ENCODE measurements at places on chromosomes 2 and 18. TPM values are rescaled to one million over a fixed set of nuclear protein-coding genes. Genes with fewer than 3 reads are reported as not detected.

DNA sequence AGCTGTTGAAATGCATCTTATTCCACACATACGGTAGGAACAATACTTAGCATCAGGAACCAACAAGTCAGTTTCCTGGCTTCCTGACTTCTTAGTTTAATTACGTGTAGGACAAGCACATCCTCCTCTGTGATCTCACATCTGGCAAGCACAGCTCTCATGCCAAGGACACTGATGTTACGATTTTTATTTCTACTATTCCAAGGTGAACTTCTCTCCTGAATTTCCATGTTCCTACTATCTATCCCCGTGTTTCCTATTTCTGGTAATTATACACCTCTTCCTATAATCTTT, 374.0 kb downstream of the NCKAP5 start:
- DNase-seq, result no peak

Gene SRD5A2
- not detected for total RNA-seq

GRCh38 chr2:165313509-165313908, 74.3 kb downstream of the SCN2A start:
- no peak for DNase-seq

DNA sequence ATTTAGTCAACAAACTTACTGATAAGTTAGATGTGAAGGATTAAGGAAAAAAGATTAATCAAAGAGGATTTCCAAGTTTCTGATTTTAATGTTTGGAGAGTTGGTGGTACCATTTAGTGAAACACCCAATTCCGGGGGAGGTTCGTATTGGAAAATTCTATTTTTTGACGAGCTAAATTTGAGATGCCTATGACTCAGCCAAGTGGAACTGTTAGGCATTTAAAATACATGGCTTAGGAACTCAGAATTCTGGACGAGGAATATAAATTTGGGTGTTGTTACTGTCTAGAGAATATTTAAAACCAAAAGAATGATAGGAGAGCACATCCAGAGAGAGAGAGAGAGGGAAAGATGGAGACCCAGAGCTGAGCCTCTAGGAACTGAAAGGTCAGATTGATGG, 103.6 kb downstream of the TMX3 start:
- no peak for DNase-seq

- DNase-seq, result no peak
Measured at GRCh38 chr2:98372579-98372978, 26.3 kb downstream of the CNGA3 start.

DNA sequence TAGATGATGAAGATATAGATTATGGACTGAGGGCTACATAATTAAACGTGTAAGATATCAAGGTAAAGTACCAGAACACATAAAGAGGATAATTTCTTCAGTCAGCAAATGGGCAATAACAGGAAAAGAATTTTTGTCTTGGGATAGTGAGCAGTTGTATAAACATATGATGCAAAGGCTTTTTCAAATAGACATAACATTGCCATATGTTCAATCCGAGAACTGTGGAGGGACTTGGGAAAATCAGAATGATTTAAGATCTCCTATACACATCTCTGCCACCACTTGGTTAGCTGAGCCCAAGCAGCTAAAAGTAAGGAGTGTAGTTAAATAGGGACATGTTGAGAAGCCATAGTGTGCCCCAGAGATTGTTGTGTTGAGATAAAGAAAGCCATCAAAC, 287.6 kb upstream of the ZNF521 start:
- no peak for DNase-seq

- no peak for DNase-seq
Measured at GRCh38 chr2:54872780-54873179, 149.3 kb downstream of the EML6 start.

DNA sequence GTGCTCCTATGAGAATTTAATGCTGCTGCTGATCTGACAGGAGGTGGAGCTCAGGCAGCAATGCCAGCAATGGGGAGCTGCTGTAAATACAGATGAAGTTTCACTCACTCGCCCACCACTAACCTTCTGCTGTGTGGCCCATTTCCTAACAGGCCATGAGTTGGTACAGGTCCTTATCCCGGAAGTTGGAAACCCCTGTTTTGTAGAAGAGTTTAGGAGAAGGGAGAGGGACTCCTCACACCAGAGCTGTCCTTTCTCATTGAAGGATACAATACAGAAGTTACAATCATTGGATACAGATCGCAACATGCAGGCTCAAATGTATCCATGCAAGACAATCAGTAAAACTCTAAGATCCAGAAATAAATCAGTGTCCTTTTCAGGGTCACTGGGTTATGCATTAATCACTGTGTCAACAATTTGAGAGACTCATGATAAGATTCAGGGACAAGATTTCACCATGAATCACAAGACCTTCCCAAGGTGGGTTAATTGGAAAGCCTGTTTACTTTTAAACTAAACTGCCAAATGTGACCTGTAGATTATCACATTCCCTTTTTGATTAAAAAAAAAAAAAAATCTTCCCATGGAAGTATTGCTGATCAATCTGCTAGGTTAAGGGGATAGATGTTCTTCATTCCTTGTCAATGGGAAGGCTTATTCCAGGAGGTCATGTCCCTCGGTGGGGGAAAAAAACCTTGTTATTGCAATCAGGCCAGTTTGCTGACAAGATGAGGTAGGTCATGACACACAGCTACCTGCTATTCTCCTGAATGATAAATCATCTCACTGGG, 97.2 kb downstream of the SP100 start:
- DNase-seq, result no peak

Gene SLC16A14
- total RNA-seq, result 62.0 TPM

- DNase-seq, result no peak
Measured at GRCh38 chr2:39989888-39990287, 210.8 kb upstream of the THUMPD2 start.

DNA sequence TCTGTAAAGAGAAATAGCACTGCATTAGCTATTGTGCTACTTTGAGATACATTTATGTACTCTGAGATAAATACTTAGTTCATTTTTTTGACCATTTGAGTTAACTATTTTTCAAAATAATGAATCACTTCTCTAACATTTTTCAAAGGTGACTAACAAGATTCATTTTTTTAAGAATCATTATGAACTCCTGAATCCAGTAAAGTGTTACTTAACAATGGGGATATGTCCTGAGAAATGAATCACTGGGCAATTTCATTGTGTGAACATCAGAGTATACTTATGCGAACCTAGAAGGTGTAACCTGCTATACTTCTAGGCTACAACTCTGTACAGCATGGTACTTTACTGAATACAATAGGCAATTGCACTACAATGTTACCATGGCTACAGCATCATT, 355.8 kb downstream of the ARL6IP6 start:
- no peak for DNase-seq

All from frontal cortex (tissue), 4 donors.